ENCODE measurements at places on chromosomes 4 and X.

DNA sequence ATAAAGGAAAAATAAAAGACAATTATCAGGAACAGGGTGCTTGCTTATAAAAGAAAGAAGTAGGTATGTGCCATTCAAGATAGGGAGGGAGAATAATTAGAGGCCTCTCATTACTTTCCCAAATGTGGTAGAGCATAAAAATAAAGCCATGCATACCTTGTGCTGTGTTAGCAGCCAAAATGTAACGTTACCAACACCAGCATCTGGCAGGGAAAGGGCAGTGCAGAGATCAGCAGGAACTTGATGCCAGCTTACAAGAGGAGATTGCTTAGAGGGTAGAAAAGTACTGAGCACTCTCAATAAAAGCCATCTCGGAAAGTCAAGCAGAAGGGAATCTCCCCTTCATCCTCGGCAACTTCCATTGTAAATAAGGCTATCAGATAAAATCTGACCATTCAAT is 195.6 kb downstream of the RASL11B start:
- no peak for DNase-seq

- no peak for DNase-seq
Measured at GRCh38 chrX:1086444-1087409, 125.7 kb downstream of the CRLF2 start.

DNA sequence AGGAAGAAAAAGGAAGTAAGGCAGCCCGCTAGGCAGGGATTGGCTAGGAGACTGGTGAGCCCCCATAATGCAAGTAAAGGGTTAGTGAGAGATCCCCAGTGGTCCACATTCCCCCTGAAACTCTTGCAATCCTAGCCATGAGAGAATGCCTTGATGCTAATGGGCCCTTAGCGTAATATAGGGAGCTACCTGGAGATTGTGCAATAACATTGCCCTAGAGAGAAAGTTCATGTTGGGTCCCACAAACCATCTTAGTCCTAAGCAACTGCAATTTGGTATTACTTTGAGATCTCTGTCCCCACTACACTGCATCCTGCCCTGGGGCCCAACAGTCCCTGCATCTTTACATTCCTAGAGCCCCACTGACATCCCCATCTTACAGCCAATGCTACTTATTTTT is 188.5 kb downstream of the KLHL4 start:
- no peak for DNase-seq

- no peak for DNase-seq
Measured at GRCh38 chr4:113537628-113538027, 223.9 kb downstream of the CAMK2D start.

DNA sequence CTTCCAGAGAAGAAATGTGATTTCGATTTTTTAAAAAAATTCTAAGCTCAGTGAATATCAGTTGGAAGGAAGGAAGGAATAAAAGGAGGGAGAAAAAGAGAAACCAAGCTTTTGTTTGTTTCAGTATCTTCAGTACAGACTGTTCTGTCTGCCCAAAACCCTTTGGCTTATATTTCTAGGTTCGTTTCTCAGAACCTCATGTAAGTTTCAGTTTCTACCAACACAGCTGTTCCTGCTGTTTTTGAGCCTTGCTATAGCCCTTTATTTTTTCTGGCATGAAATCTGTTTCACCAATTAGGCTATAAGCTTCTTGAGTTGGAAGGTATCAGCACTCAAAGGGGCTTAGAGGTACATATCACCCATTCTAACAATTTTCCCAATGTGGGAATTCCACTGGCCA is 157.9 kb downstream of the GBA3 start:
- no peak for DNase-seq

GRCh38 chrX:9738151-9738550 is 27.5 kb downstream of the GPR143 start:
- DNase-seq = no peak

DNA sequence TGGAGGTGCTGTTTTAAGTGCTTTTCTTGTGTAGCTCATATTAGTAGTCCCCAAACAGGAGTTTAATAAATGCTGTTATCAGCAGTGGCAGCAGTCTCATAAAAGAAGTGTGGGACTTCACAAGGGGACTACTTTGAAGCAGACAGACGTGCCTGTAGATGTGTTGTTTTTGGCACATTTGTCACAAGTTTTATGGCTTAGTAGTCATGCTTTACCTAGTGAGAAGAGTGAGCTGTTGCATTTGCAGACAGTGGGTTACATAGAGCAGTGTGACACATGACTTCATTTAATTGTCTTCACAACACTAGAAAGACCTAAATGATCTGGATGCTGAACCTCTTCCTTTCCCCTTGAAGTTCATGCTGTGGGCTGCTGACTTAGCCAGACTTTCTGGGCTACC is 149.5 kb upstream of the MBNL3 start:
- DNase-seq = no peak

- peak; percentile 44 for DNase-seq
Measured at GRCh38 chr4:79209822-79210635, 115.8 kb downstream of the NAA11 start.

DNA sequence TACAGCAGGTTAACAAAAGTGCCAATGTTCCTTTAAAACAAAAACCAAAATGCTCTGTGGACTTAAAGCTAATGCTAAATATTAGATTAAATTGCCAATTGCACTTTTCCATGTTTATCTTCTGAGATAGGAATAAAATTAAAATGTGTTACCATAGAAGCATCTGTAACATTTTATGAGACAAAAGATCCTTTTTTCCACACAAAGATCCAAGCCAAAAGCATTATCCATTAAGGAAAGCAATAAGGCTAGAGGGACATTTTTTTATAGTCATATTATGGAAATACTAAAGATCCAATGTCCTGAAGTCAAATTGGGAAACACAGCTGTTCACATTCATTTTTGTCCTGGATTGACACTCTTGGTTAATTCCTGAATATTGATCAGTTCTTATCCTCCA is 73.6 kb downstream of the PALLD start:
- DNase-seq = no peak

DNA sequence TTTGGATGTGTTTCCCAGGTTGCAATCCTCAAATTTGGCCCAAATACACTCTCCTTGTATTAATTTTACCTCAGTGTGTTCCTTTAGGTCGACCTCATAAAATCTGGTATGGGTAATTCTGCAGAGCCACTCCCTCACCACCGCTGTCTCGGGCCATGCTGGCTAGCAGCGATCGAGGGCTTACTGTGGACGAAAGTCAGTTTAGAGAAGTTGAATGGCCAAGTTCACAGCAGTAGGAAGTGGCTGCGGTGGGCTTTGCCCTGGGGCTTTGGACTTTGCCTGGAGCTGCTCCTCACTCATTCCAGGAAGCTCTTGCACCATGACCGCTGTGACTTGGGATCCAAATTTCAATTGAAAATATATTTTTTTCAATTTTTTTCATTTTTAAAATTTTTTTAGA is 19.6 kb downstream of the TMEM187 start:
- no peak for DNase-seq

- no peak for DNase-seq
Measured at GRCh38 chr4:142500966-142501365, 345.1 kb downstream of the INPP4B start.

DNA sequence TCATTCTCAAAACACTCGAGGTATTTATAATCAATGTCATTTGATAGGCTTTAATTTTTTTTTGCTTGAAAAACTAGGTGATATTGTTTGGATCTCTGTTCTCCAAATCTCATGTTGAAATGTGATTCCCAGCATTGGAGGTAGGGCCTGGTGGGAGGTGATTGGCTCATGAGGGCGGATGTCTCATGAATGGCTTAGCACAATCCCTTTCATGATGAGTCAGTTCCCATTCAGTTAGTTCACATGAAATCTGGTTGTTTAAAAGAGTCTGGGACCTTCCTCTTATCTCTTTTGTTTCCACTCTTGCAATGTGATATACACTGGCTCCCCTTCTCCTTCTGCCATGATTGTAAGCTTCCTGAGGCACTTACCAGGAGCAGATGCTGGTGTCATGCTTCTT is 638.7 kb downstream of the DMD start:
- no peak for DNase-seq

GRCh38 chr4:165013691-165014090 is 18.1 kb upstream of the TRIM60 start:
- DNase-seq = no peak

- no peak for DNase-seq
Measured at GRCh38 chr4:53813998-53814397, 222.7 kb upstream of the LNX1 start.

GRCh38 chrX:37781081-37781480 is 1.2 kb downstream of the CYBB start:
- no peak for DNase-seq

DNA sequence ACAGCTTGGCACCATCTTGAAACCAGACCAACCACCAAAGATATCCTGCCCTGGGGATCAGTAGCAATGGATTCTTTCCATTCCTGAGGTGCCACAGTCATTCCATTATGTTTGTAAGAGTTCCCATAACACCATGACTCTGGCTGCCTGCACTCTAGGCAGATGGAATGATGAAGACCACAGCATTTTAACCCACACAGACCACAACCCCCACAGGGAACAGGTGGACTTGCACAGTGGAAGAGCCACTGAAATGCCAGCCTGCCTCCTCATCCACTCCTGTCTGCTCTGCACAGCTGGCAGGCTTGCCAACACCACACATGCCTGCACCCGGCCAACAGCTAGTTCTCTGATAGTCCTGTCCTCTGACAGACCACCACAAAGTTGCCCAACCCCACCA is 2362.2 kb upstream of the AGA start:
- DNase-seq = no peak

DNA sequence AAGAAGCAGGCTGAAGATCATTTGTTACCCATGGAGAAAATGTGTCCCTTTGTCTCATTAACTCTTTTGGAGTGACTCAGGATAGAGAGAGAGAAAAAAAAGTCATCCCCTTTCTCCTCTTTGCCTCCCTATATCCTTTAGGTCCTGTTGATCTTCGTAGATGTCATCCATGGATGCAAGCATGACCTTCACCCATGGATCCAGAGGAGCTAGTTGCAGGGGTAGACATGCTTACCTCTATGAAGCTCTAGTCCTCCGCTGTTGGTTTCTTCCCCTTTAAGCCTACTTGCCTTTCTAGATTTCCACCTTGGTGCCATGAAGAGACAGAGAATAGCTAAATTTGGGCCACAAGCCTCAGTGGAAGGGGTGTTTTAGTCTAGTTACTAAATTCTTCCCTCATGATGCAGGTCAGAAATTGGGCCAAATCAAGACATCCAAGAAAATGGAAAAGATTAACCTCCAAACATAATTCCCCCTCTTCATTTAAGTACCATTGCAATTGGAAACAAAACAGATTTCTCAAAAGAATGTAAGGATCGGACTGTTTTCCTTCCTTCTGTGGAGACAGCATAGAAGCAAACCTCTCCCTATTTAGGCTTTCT is 178.4 kb downstream of the TECRL start:
- DNase-seq = no peak

DNA sequence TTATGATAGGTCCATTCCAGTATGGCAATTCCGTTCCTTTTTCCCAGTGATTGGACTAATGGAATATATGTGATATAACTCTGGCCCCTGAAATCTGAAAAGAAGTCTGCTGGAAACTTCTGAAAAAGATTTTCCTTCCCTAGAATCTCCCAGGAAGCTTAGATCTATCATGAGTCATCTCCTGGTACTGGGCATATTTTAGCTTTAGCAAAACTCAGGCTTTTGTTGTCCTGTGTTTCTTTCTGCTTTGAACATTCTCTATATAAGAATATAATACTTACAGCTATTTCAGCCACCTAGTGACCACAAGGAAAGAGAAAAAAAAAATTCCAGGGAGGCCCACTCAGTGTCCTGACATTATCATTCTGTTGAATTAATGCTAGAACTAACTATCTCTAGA is 597.2 kb upstream of the GRIA3 start:
- DNase-seq = no peak

GRCh38 chrX:103704863-103705262 is 5.8 kb upstream of the TMEM31 start:
- no peak for DNase-seq

DNA sequence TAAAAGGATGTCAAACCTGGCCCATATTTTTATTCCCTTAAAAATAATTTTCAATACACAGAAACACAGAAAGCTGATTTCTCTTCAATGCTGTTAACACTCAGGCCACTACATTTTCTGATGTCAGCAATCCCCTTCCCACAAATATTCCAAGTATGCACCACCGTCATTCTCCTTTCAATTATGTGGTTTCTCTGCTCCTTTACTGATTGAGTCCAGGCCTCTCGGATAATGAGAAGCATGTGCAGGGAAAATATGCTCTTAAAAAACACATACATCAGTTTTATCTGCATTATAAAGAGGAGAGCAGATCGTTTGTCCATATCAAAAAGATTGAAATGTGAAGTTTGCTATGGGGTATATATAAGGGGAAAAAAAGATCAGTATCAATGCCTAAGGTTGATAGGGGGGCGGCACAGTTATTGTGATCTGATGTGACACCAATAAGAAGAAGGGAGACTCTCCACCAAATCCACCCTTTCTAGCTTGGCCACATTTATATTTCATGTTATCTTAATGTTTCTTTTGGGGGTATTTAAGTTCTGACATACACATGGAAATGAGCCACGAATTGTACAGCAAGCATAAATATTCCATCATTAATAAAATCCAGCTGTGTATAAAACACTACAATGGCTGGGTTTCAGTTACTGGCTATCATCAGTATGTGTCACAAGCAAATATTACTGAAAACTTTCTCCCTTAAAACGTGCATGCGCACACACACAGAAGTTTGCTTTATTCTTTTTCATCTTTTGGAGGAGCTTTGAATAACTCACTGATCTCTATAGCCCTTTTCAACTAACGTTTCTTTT is 6.4 kb downstream of the AMOT start:
- no peak for DNase-seq

GRCh38 chrX:100648458-100649417 is 4.7 kb downstream of the SRPX2 start:
- DNase-seq = no peak

DNA sequence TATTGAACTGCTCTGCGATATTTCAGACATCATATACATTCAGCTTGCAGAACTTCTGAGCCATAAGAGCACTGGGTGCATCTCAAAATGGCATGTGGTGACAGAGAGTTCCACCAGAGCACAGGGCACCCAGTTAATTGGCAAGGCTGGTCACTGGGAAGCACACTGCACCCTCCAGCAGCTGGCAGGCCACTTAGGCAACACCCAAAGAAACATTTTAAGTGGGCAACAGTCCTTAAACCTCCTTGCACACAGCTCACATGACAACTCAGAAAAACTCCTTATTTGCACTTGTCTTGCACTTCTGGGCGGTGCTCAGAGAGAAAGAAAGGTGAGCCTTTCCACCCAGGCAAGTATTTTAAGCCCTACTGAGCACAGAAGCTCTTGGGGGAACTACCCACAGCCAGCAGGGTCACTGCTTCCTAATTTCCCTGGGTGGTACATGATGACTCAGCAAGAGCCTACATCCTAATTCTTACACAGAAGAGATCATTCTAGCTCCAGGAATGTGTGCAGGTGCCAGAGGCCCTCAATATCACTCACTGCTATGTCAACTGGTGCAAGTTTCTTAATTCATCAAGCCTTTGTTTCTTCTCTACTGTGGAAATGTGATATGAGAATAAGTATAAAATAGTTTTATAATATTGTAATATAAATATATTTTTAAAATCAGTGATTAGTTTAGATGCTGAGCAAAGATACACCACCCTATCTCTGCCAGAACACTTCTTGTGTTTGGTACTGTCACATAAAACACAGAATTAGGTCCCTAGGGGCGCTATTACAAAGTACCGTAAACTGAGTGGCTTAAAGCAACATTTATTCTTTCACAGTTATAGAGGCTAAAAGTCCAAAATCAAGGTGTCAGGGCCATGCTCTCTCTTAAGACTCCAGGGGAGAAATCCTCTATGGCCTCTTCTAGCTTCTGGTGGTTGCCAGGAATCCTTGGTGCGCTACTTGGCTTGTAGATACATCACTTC is 155.1 kb upstream of the PPARGC1A start:
- DNase-seq = no peak
